ENCODE measurements at places on chromosomes 1 and 21.

DNA sequence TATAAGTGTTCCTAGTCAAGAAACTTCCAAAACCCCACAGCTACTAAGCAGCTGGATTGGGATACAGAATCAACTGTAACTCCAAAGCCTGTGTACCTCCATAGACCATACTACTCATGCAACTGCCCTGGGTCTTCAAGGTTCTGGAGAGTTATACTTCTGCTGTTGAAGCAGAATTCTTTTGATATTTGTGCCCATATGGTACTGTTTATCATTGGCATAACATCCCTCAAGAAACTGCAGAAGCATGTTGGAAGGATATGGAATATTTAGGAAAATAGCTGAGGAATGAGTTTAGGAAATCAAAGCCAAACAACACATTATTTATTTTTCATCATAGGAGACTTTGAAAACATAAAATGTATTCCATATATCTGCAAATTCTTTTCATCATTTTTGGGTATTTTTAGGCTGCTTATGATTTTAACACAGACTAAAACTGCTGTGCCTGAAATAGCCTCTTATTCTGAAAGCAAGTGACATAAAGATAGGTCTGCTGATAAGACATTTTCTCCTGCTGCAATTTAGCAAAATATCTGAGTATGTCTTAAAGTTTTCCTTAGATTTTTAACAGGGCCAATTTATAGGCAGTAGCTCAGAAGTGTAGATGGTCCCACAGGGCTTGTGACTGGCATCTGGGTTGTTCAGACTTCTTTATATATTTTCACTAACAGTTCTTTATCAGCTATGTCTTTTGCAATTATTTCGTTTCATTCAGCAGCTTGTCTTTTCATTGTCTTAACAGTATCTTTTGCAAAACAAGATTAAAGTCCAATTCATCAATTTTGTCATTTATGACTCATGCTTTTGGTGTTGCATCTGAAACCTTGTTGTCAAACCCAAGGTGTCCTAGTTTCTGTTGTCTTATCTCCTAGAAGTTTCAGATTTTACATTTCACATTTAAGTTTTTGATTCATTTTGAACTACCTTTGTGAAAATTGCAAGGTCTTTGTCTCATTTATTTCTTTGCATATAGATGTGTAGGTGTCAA is 41.1 kb upstream of the ZNF124 start:
- DNase-seq, result no peak

DNA sequence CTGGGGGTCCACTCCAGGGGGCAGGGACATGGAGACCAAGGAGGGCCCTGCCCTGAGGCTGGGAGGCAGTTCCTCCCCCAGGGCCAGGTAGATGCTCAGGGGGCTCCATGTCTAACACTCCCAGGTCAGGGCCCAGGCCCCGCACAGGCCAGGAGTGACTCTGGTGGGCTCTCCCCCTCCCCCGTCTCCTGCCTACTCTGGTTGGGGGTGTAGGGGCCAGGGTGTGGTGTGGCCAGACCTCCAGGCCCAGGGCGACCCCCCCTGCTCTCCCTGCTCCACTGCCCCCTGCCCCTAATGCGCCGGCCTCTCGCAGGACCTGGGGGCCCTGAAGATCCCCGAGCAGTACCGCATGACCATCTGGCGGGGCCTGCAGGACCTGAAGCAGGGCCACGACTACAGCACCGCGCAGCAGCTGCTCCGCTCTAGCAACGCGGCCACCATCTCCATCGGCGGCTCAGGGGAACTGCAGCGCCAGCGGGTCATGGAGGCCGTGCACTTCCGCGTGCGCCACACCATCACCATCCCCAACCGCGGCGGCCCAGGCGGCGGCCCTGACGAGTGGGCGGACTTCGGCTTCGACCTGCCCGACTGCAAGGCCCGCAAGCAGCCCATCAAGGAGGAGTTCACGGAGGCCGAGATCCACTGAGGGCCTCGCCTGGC is 19.7 kb upstream of the CCDC27 start:
- DNase-seq, result no peak

DNA sequence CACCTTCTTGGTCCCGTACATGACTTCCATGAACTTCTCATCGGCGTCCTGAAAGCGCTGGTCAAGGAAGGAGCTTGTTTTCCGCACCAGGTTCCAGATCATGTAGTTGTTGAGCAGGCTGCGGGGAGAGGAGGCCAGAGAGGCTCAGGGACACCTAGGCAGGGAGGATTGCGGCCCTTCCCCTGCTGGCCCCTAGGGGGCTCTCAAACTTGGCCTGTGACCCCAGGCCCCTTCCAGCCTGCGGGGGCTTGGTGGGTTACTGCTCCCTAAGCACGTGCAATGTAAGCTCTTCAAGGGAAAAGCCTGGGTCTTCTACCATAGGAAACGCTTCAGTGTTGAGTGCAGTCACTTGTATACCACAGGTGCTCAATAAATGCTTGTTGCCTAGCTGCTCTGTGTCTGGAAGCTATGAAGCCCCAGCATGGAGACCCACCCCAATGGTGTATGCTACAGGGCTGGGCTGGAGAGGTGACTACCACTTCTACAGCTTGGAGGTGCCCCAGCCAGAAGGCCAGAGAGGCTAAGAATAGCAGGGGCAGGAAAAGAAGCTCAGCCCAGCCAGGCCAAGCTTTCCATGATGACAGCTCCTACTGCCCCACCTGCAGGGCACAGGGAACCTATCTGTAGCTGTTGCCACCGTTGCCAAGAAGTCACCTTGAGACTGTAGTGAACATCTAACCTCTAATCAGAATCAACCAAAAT is 45.1 kb downstream of the ECE1 start:
- DNase-seq, result no peak

GRCh38 chr1:223231011-223231572 is 88.0 kb upstream of the TLR5 start:
- peak; percentile 70 for DNase-seq

GRCh38 chr1:187509091-187509490 is 680.3 kb downstream of the PLA2G4A start:
- no peak for DNase-seq

DNA sequence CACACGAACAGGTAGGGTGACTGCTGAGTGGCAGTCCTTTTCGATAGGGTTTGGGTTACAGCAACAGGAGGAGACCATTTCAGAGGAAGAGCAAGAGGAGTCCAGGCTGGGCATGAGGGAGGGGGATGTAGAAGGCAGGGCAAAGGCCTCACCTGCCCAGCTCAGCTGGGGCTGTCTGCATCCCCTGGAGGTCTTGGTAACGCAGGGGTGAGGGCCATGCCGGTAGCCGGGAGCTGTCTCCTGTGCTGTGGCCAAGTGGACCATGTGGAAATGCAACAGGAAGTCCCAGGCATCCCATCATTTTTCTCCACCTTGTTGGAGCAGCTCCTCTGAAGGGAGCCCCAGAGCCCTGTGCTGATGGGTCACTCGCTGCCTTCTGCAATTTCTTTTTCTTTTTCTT is 105.4 kb upstream of the C1orf174 start:
- DNase-seq, result no peak

GRCh38 chr1:151314137-151314875 is 12.9 kb downstream of the PI4KB start:
- peak; percentile 94 for DNase-seq

GRCh38 chr1:107883562-107883961 is 81.4 kb downstream of the VAV3 start:
- DNase-seq, result no peak

DNA sequence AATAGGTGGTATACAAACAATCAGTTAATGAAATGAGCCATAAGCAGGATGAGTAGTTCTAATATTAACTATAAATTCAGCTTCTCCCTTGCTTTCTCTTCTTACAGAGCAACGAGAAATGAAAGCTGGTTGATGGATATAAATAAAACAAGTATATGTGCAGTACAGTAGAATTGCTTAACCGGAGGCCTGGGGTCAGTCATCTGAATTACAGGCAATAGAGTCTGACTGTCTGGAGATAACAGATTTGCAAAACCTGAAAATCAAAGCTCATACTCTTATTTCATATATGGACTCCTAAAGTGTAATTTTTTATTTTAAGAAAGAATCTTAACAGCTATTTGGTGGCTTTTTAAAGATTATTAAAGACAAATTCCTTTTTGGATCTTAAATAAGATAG is 43.1 kb upstream of the SGIP1 start:
- DNase-seq, result no peak

GRCh38 chr1:19400875-19401534 is 84.3 kb downstream of the CAPZB start:
- no peak for DNase-seq

DNA sequence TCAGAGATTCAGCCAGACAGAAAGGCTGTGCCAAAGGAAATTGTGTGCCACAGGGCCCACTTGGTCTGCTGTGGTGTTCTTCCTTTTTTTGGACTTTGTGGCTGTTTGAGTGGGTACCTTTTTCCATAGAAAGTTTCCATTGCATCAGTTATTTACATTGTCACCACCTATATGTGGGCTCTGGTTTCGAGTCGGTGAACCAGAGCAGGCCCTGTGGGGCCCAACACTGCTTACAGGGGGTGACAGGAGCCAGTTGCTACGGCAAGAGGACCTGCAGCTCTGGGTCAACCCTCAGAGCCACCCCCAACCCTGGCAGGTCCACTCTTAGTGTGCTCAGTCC is 157.0 kb upstream of the EDN2 start:
- no peak for DNase-seq

GRCh38 chr1:47713333-47713953 is 275.6 kb downstream of the FOXD2 start:
- DNase-seq, result no peak

GRCh38 chr21:31316488-31317169 is 27.4 kb downstream of the TIAM1 start:
- no peak for DNase-seq

GRCh38 chr1:172978595-172978994 is 72.1 kb downstream of the TNFSF18 start:
- DNase-seq, result no peak

GRCh38 chr1:111507411-111508201 is 4.2 kb upstream of the ADORA3 start:
- DNase-seq, result peak; percentile 77

- no peak for DNase-seq
These were observed 3.4 kb downstream of the NLRP3 start for GRCh38 chr1:247419336-247419735.

DNA sequence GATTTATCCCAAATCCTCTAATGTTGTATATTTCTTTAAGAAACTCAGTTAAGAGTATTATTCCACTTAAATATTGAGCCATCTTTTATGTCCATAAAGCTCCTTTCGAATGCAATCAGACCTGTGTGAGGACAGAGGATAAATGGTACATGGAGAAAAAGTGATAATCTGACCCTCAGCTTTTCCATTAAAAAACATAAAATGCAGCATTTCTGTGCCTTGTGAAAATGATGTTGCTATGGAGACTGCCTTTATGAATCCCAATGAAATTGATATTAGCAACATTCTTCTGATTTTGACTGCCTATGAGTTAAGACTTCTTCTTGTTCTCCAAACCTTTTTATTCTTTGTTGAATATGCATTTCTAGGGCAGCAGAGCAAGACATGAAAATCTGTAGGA is 44.1 kb upstream of the CYYR1 start:
- no peak for DNase-seq

- DNase-seq, result no peak
These were observed 22.7 kb upstream of the GNG12 start for GRCh38 chr1:67855961-67856360.

DNA sequence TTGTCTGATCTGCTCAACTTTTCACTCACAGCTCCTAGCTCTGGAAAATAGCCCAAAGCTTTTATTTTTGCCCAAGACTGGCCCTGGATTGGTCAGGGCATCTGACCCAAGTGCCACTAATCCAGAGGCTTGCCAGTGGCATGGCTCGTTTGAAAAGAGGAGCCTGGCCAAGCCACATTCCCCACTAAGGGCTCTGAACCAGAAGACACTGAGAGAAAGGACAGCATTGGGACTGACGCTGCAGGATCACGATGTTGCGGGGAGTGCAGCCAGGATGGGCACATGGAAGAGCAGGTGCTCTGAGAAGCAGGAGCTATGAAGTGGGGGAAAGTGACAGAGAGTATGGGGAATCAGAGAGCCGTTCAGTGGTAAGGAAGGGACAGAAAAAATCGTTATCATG is 44.9 kb upstream of the TSPAN2 start:
- no peak for DNase-seq

DNA sequence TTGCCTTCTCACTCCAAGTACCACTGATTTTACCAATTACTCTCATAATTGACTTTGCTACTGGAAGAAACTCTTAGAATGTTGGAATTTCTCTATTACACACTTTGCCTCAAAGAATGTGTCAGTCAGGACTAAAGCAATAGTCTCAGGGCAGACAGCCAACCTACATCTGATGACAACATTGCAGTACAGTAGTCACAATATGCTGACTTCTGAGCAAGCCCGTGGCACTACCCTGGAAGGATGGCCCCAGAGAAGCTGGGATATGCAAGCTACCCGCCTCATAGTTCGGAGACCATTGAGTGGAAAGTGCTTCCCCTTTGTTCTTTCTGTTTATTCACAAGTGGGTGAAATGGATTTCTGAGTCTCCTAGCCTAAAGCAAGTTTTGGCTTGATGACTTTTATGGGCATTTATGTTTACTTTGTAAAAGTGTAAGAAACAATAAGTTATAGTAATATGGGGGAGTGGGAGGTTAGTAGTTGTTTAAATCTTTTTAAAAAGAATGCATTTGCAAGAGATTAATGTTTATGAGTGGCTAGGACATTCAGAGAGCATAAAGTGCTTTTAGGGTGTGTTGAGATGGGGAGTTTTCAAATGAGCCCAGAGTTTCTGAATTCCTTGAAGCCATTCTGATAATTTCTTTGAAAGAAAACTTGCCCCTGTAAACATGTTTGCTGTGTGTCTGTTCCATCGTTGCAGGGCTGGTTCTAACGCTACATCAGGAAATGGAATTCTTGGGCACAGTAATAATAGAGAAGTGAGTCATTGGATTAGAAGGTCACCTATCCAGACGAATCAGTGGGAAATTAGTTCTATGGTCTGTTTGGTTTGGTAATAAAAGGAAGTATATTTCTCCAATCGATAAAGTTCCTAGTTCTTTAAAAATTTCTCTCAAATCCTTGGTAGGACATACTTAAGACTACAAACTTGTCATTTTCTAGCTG is 63.8 kb downstream of the LMO4 start:
- no peak for DNase-seq
